Stimulated activated CD8-positive, alpha-beta memory T cell treated with anti-CD3 and anti-CD28 coated beads, Interleukin-15, amount 100 ng/mL, for 24 hours (primary cell): ENCODE measurements at places on chromosomes 1 and 21.

- no peak for DNase-seq
Observed at GRCh38 chr1:22518379-22518778, 44.9 kb upstream of the EPHA8 start.

DNA sequence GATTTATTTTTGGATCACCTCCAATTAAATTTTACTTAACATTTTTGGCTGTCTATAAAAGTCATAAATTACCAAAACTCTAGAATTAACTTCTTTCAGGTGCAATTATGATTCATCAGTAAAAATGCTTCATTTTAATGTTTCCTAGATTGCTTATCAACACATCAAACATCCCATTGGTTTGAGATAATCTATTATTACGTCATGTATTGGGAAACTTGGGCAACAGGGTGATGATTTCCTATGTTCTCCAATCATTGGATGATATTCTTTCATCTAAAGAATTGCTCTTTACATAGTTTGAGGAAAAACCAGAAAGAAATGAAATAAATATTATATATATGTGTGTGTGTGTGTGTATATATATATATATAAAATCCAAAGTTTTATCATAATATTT lies 76.8 kb upstream of the KCNJ6 start:
- no peak for DNase-seq

GRCh38 chr1:244834543-244835275 lies 749 bp upstream of the COX20 start:
- DNase-seq: peak; percentile 81

DNA sequence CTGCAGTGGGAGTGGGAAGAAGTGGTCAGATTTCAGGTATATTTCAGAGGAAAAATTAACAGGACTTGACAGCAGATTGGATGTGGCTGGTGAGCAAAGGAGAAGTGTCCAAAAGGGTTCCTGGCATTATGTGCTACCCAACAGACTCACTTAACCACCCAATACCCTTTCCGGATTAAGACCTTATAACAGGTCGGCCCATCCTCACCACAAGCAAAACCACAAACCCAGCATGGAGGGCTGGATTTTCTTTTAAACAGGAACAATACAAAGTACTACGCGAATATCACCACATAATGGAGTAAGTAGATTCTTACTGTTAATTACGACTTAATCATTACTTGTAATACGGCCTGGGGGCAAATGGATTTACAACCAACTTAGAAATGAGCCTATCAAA lies 59.2 kb downstream of the WDR64 start:
- no peak for DNase-seq

DNA sequence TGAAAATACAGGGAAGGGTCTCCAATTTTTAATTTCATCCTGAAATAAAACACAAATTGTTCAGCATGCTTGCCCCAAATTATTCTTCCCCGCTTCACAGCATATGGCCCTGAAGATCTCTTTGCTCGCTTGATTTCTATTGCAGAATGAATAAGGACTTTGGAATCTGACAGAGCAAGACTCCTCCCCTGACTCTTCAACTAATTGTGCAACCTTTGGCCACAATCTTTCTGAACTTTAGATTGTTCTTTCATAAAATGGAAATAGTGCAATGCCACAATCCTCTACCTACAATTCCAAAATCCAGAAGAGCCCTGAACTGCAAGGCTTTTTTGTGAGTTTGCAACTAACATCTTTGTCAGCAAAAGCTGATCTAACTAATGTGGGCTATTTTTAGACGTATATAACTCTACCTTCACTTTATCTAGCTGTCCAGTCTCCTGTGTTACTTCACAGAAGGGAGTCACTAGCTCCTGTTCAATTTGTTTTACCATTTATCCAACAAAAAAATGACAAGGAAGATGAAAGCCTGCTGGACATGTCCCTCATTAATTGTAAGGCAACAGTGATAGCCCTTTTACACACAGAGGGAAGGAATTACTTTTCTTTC lies 13.4 kb downstream of the RNASEL start:
- no peak for DNase-seq

GRCh38 chr1:242877229-242877628 lies 352.7 kb upstream of the PLD5 start:
- DNase-seq: no peak

- DNase-seq: no peak
Observed at GRCh38 chr1:31936981-31937299, 1.2 kb downstream of the PTP4A2 start.

DNA sequence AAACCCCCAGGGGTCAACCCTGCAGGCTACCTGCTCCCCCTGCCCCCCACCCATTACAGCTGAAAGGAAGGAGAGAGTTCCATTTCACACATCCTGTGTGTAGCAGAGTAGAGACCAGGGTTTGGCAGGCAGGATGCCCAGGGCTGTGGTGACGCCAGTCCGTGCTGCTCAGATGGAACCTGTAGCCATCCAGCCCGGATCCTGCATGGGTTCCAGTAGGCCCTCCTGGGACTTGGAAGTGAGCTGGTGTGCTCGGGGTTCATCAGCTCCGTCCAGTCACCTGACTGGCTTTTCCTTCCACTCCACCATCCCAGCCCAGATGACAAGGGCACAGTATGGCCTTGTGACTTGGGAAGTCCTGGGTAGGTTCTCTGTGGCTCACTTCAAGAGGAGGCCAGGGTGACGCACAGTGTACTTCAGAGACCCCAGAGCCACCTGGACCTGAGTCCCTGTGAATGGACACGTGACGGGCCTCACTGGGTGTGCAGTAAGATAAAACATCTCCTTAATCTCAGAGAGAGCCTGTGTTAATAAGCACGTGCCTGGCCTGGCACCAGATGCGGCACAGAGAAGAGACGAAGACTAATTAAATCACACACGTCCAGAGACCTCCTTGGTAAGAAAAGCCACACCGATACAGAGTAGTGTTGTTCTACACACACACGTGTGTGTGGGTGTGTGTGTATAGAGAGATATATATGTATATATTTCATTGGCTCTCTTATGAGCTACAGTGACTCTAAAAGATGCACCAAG lies 16.0 kb downstream of the ITPKB start:
- no peak for DNase-seq

DNA sequence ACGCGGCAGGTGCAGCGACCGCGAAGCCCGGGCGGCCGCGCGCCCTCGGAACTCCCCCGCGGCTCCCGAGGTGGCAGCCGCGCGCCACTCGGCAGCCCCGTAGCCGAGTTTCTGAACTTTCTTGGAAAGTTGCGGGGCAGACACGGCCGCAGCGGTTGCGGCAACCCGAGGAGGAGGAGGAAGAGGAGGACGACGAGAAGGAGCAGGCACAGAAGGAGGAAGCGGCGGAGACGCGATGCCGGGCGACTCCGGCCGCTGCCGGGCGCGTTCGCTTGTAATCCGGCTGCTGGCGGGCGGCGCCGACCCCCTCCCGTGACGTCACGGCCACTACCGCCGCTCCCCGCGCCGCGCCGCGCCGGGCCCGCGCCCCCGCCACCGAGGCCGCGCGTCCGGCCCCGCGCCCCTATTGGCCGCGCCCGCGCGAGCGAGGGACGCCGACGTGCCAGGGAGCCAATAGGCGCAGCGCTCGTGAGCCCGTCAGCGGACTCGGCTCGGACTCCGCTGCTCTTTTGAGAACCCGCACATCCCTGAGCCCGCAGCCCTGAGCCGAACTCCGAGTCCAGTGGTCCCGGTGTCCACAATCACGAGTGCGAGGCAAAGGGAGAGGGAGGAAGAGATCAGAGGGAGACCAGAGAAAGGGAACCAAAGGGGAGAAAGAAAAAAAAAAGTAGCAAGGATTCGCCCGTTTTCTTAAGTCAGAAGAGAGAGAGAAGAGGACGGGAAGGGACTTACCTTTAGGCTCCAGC lies 736 bp upstream of the BARHL2 start:
- no peak for DNase-seq

DNA sequence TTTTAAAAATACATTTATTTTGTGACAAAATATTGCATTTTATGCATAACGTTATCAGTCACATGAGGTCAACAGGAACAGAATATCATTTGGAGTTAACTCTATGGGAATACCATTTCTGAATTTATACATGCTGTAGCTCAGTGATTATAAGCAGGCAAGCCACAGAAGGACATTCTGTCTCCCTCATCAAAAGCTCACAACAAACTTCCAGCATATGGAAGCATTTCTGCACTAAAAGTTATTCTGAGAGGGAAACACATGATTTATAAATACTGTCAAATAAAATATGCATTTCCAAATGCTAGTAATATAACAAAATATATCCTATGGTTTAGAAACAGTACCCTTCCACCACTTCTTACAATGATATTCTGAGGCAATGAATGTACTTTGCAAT lies 854.1 kb upstream of the B3GALT2 start:
- DNase-seq: no peak

- DNase-seq: no peak
Observed at GRCh38 chr1:232238009-232238408, 391.9 kb downstream of the SIPA1L2 start.
